ENCODE measurements at places on chromosomes 7 and 10.
A peak's percentile ranks its signal among the peaks of the same experiment; 100 is the strongest.

- DNase-seq: peak; percentile 89
These were observed 364 bp downstream of the ZNF518A start for GRCh38 chr10:96130326-96130995.

- no peak for DNase-seq
These were observed 49.7 kb upstream of the TM9SF3 start for GRCh38 chr10:96636551-96636950.

GRCh38 chr10:71608819-71609768, 110.5 kb downstream of the C10orf105 start:
- peak; percentile 40 for DNase-seq

DNA sequence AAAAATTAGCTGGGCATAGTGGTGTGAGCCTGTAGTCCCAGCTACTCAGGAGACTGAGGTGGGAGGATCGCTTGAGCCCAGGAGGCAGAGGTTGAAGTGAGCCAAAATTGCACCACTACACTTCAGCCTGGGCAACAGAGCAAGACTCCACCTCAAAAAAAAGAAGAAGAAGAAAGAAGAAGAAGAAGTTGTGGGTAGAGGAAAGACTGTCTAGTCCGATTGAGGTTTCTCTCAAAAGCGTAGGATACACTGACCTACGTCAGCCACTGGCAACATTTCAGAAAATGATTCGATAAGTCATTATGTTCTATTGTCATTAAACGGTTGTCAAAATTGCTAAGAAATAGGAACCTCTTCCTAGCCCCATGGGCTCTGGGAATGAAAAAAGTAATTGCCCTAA, 22.3 kb upstream of the RHBDD2 start:
- no peak for DNase-seq

- DNase-seq: no peak
These were observed 143.0 kb upstream of the NRBF2 start for GRCh38 chr10:62990126-62990525.

DNA sequence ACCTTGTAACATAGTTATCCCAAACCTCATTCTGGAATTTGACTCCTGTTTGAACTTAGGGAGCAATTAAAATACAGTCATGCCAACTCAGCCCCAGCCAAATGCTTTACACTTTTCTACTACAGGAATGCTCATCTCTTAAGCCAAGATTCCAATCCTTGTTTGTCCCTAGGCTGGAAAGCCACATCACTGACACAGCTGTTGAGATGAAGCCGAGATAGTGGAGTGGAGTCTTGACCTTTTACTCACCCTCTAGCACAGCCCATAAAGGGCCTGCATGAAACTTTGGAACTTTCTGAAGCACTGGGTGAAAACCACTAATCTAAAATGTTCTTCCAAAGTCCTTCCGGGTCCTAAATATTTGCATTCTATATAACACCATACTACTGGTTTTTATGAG, 247.3 kb downstream of the ETV1 start:
- DNase-seq: no peak

DNA sequence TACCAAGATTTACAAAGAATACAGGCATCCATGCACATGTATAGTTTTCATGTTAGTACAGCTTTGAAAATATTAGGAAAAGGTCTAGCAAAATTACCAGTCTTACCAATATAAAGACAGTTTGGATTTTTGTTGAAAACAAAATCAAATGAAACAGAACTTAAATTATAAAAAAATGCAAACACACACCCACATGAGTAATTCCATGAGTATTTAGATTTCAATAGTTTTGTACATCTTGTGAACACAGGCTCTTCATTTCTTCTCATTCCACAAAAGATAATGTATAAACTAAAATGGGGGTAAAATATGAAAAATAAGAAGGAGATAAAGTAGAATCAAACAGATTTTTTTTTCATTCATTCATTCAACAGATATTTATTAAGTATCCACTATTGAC, 682.2 kb upstream of the ANKRD30A start:
- no peak for DNase-seq

- no peak for DNase-seq
These were observed 455.4 kb upstream of the NFE2L3 start for GRCh38 chr7:25696571-25696970.

DNA sequence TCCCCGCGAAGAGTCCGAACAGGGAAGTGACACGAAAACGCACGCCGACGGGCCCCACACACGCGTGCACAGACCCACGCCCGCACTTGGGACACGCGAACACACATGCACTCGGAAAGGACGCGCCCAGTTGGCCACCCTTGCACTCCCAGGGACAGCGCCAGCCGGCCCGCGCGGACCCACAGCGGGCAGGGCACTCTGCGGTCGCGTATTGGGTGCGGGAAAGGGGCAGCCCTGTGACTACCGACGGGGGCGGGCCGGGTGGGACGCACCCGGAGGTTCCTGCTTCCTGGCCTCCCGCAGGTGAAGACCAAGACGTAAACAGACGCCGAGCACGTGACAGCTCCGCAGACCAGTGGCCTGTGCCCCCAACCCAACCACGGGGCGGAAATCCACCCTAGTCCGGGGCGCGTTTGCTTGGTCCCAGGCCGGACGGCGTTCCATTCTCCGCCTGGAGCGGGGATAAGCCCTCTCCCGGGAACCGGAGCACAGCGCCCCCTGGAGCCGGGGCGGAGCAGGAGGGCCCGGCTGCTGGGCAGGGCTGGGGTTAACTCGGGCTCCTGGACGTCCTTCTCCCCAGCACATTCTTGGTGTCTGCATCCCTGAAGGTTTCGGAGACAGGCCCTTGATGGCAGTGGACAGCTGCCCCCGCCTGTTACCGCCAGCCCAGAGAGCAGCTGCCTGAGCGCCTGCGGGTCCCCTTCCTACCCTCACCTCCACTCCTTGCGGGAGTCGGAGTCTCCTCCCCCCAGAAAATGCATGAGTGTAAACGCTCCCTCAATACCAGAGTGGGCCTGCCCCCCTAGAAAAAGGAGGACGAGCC, 2.0 kb upstream of the LZTS2 start:
- DNase-seq: no peak

DNA sequence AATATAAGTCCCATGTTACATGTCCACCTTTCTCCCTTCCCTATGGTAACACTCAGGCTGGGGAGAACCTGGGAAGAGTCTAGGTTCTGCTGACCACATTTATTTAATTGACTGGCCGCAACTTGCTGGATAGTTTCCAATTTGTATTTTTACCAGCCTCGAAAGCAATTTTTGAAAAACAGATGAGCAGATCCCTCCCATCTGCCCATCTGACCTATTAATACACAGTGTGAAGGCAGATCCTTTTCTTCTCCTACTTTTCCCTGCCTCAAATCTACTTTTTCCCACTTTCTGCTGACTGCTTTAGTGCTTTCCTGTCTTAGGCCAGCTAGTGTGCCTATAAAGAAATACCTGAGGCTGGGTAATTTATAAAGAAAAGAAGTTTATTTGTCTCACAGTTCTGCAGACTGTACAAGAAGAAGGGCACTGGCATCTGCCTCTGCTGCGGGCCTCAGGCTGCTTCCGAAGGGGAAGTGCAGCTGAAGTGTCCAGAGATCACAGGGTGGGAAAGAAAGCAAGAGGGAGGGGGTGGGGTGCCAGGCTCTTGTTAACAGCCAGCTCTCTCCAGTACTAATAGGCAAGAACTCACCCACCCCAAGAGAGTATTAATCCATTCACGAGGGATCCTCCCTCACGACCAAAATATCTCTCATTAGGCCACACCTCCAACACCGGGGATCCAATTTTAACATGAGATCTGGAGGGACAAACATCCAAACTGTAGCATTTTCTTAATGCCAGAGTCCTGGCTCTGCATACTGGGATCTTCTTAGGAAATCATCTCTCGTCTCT, 336.0 kb upstream of the IGFBP3 start:
- no peak for DNase-seq

DNA sequence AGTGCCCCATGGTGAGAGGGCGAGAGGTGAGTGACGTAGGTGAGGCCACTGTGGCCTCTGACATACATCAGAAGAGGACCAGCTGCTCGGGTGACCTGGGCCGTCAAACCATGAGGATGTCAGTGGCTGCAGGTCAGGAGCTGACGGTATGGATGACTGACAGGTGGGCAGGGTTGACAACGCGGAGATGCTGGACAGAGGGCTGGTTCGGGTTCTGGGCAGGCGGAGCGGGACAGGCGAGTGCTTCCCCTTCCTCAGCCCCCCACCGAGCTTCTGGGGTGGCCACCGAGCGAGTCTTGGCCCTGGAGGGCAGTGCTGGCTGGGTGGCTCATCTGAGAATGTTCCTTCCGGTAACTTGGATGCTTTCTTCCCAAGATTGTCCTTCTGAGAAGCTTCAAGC, 91.8 kb downstream of the ACTR3B start:
- DNase-seq: no peak

DNA sequence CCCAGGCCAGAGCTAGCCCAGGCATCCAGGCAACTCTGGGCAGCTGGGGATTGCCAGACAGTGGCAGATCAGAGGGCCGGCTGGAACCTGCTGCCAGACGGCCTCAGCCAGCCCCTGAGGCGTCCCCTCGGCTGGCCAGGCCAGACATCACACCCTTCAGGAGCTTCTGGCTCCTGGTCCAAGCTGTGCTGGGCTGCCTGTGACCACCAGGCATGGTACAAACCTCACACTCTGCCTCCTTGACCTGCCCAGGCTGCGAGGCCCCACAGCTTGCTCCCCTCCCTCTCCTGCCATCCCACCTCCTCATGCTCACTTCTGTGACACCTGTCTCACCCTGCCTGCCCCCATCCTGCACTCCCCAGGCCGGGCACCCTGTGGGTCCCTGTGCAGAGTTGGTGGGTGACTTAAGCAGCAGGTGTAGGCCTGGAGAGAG, 5.7 kb downstream of the DEPP1 start:
- no peak for DNase-seq

GRCh38 chr7:104914421-104914820, 99.6 kb upstream of the KMT2E start:
- DNase-seq: no peak

GRCh38 chr7:26305090-26305868, 13.6 kb downstream of the SNX10 start:
- no peak for DNase-seq

DNA sequence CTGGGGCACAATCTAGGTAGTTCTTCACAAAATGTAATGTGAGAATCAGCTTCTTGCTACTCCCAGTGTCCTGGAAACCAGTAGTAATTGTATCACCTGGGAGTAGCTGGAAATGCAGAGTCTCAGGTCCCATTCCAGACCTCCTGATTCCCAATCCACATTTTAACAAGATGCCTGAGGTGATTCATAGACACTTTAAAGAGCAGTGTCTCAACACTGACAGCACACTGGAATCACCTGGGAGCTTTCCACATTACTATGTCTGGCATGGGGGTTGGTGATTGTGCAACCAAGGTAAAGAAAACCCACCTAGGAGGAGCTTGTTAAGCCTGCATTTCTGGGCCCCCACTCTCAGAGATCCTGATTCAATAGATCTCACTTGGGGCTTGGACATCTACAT, 11.1 kb downstream of the DPY19L1 start:
- no peak for DNase-seq

DNA sequence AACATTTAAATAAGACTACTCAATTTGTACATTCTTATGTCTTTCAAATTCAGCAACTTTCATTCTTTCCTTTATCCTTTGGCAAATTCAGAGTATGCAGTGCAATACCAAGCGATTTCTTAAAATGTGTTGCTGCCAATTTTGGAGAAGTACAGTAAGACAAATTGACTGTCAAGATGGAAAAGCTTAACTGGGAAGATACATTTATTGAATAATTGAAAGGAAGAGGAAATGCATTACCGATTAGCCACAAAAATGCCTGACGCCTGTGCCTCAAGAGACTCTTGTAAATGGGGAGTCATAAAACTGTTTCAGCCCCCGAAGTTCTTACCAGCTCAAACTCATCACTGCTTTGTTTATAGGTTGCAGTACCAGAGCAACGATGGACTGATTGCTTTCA, 373.3 kb upstream of the GALNT17 start:
- DNase-seq: no peak

DNA sequence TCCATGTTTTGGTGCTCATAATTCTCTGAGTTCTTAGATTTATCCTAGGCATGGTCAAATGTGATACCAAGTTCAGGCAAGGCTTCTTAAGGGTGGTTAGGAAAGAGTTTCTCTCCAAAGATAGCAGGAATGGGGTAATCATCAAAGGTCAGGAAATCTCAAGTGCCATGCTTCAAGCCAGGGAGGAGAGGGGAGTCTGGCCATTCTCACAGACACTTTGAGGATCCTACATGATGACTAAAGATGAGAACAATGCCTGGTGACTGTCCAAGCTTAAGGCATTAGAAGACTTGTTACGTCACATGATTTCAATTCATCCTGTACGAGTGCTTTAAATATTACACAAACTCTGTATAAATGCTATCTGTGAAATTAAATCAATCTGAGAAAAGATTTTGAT, 59.4 kb downstream of the POM121L12 start:
- no peak for DNase-seq

DNA sequence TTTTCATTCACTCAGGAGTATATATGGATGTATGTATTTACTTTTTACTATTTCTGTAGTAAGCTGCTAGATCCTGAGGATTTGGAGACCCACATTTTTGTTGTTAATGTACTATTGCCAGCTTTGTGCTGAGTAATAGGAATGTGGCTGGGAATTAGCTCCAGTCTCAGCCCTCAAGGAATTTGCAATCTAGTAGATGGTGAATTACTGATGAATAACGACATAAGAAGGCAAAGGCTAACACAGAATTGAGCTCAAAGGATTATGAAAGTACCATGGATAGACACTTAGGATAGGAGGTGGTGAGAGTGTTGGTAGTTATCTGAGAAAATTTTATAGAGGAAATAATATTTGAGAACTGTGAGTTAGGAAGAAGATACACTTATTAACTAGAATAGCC, 19.9 kb downstream of the CASD1 start:
- no peak for DNase-seq

DNA sequence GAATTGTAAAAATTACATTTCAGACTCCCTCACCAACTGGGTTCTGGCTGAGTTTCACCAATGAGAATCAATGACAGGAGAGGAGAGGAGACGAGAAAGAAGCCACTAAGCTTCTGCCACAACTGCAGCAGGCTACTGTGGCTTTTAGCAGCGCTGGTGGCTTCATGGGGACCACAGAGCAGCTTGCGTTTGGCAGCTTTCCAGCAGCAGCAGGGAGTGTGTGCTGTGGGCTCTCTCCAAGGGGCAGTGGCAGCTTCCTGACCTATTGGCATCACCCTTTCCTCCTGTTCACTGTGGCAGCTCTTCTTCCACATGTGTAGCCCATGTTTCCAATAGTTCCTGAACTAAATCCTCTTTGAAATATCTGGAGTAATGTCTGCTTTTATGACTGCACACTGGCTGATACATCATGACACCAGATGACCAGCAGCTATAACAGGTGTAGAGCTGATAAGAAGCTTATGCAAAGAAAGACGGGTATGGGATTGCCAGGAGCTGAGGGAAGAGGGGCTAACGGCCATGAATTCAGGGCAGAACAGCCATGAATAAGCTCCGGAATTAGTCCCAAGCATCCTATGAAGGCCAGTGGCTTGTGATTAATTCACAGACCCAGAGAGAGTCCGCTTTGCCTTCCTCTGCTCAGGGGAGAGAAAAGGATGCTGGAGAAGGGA, 46.8 kb downstream of the KCNH2 start:
- no peak for DNase-seq

DNA sequence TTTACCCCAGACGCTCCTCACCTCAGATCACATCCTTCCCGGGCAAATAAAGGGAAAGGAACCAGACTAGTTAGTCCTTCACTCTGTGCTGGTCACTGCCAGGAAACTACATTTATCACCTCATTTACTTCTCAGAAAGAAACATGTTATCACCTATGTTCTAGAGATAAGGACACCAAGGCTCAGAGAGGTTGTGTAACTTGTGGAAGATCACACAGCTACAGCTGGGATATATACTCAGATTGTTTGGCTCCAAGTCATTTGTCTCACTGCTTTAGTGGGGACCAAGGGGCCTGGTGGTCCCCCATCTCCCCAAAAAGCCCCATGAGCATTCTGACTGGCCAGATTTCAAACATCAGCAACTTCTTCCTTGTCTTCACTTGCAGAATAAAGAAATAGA, 17.5 kb upstream of the BTBD16 start:
- no peak for DNase-seq

All from NCI-H526 (cell line).